ENCODE measurements at places on chromosomes 1 and 21.

- DNase-seq, result no peak
These were observed 20.2 kb upstream of the MGST3 start for GRCh38 chr1:165610866-165611265.

- no peak for DNase-seq
These were observed 58.4 kb upstream of the SSBP3 start for GRCh38 chr1:54464477-54465146.

GRCh38 chr1:8632102-8632501 is 185.3 kb downstream of the RERE start:
- no peak for DNase-seq

GRCh38 chr1:119968068-119968492 is 71.8 kb upstream of the ADAM30 start:
- peak; percentile 35 for DNase-seq
